Activated effector memory CD4-positive, alpha-beta T cell treated with Interleukin-2 at 50 U/mL for 16 hours (primary cell): ENCODE measurements at places on chromosomes 5 and 9.

- DNase-seq = no peak
Observed at GRCh38 chr5:154236536-154237375, 46.2 kb downstream of the GALNT10 start.

GRCh38 chr9:95807326-95807947 is 68.1 kb upstream of the ERCC6L2 start:
- DNase-seq = no peak

DNA sequence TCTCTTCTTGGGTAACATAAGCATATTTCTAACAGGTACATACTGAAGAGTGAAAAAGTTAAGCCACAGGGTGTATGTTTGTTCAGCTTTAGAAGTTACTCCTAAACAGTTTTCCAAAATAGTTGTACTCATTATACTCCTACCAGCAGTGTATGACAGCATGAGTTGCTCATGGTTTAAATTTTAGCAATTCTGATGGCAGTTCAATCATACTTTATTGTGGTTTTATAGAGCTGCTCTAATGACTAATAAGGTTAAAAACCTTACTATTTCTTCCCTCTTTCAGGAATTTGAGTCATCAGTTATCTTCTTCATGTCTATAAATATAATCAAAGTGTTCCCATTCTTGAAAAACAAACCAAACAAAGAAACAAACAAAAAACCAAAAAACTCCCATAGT is 81.5 kb downstream of the CAAP1 start:
- no peak for DNase-seq

- DNase-seq = no peak
Observed at GRCh38 chr5:27450607-27451006, 412.2 kb upstream of the CDH9 start.

- DNase-seq = no peak
Observed at GRCh38 chr5:159581502-159582249, 251.4 kb upstream of the IL12B start.
